ENCODE measurements at places on chromosomes 2 and 18. TPM values are rescaled to one million over a fixed set of nuclear protein-coding genes. Genes with fewer than 3 reads are reported as not detected.

ARHGEF33 gene
- total RNA-seq, result 0.67 TPM

GPBAR1 gene
- 1.8 TPM for total RNA-seq

UGT1A4 gene
- 2.2 TPM for total RNA-seq

ALKAL2 gene
- total RNA-seq, result 1.6 TPM

ERICH2 gene
- not detected for total RNA-seq

GNLY gene
- 1.4 TPM for total RNA-seq

VWC2L gene
- not detected for total RNA-seq

B3GNT2 gene
- total RNA-seq, result 49.5 TPM

CD207 gene
- total RNA-seq, result 0.22 TPM

KANSL1L gene
- 4.7 TPM for total RNA-seq

LAMA1 gene
- total RNA-seq, result 6.9 TPM

ZNF521 gene
- 6.9 TPM for total RNA-seq

GPAT2 gene
- 5.3 TPM for total RNA-seq

LAMA3 gene
- total RNA-seq, result 33.2 TPM

MAP2 gene
- total RNA-seq, result 1.6 TPM

TMEM247 gene
- not detected for total RNA-seq

CRYGD gene
- not detected for total RNA-seq

IGFBP5 gene
- 40.0 TPM for total RNA-seq

ACMSD gene
- not detected for total RNA-seq

CAPN14 gene
- total RNA-seq, result 0.09 TPM

ORMDL1 gene
- 46.6 TPM for total RNA-seq

NXPH2 gene
- total RNA-seq, result not detected

ARHGAP25 gene
- 7.0 TPM for total RNA-seq

RUFY4 gene
- total RNA-seq, result 0.28 TPM

HRH4 gene
- 0.12 TPM for total RNA-seq

CCDC68 gene
- total RNA-seq, result 50.9 TPM

LGALSL gene
- 43.6 TPM for total RNA-seq

FAP gene
- total RNA-seq, result 0.78 TPM

MREG gene
- 8.9 TPM for total RNA-seq

PLCD4 gene
- 1.0 TPM for total RNA-seq

CCDC102B gene
- total RNA-seq, result 2.7 TPM

LHCGR gene
- total RNA-seq, result not detected

TMEM198 gene
- total RNA-seq, result 1.6 TPM

FSIP2 gene
- 10.6 TPM for total RNA-seq

CYTIP gene
- total RNA-seq, result 6.6 TPM

DSG4 gene
- 0.11 TPM for total RNA-seq

MYCN gene
- total RNA-seq, result 2.3 TPM

ELOA2 gene
- not detected for total RNA-seq

CDK15 gene
- total RNA-seq, result 1.4 TPM

CYRIA gene
- total RNA-seq, result 6.4 TPM

Measured in left colon (tissue), 2 donors.